ENCODE measurements at places on chromosomes 3 and 15. TPM values are rescaled to one million over a fixed set of nuclear protein-coding genes. Genes with fewer than 3 reads are reported as not detected.

GRCh38 chr3:141105828-141106628 lies 54.9 kb downstream of the SPSB4 start:
- no peak overlapping the region for H3K4me3 ChIP-seq
- no peak overlapping the region for H3K27ac ChIP-seq
- no peaks in the 10 kb centered on the region for H3K27me3 ChIP-seq
- H3K4me1 ChIP-seq: no peaks in the 10 kb centered on the region

- H3K36me3 ChIP-seq: peaks cover 6% of the 10 kb centered on the region
- no peak overlapping the region for H3K27ac ChIP-seq
- peaks cover 18% of the 10 kb centered on the region for H3K4me1 ChIP-seq
- DNase-seq: no peak
- no peak overlapping the region for H3K4me3 ChIP-seq
These were observed 41.4 kb upstream of the SPATA12 start for GRCh38 chr3:57019057-57019456.

THRB gene
- 4.2 TPM for total RNA-seq

CAND2 gene
- not detected for total RNA-seq

Data from MCF 10A (cell line).